HS-5 (cell line): ENCODE measurements at places on chromosomes 4 and X.
A peak's percentile ranks its signal among the peaks of the same experiment; 100 is the strongest.

DNA sequence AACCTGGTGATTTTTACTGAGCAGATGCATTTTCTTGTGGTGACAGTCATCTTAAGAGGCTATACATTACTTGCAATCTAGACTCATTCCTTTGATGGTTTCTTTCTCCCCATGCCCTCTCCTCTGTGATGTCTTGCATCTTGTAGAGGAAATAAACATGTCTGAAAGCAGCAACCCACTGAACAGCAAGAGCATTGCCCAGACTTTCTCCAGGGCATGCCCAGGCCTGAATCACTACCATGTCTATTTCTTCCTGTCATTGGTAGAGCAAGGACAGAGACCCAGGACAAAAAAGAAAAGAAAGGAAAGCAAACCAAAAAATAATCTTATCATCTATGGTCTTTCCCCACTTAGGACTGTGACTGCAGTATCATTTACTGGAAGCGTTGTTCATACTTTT lies 326.1 kb downstream of the HNRNPD start:
- DNase-seq: no peak

GRCh38 chrX:98194036-98194435 lies 1310.3 kb downstream of the RPA4 start:
- DNase-seq: no peak

DNA sequence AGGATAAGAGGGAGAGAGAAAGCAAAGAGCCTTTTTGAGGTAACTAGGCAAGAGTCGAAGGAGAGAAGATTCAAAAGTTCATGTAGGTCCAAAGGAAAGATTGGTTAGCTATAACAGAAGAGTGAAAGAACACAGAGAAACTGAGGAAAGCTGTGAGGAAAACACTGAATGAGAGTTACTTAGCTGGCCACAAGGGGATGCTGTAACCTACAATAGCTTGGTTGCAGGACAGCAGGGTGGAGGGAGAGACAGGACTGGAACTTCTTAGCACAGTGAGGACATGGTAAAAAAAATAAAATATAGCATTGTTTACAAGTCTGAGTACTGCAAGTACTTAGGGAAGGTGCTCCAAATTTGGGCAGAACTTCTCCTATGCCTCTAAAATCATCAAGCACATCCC lies 48.3 kb downstream of the RAI2 start:
- no peak for DNase-seq

DNA sequence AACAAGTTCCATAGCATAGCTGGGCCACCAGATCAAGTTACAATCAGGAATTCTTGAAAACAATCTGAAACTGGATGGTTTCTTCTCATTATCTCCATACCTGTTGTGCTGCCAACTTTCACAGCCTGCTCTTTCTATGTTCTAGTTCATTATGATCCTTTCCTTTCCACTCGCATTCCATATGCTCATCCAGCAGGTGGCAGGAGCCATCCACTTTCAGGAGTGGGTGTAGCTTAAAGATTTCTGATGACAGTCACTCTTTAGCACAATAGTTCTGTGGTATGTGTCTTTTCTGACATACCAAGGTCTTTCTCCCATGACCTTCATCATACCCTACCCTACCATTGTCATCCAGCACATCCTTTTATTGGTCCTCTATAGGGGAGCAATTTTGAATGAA lies 46.4 kb downstream of the PAGE2 start:
- DNase-seq: no peak

DNA sequence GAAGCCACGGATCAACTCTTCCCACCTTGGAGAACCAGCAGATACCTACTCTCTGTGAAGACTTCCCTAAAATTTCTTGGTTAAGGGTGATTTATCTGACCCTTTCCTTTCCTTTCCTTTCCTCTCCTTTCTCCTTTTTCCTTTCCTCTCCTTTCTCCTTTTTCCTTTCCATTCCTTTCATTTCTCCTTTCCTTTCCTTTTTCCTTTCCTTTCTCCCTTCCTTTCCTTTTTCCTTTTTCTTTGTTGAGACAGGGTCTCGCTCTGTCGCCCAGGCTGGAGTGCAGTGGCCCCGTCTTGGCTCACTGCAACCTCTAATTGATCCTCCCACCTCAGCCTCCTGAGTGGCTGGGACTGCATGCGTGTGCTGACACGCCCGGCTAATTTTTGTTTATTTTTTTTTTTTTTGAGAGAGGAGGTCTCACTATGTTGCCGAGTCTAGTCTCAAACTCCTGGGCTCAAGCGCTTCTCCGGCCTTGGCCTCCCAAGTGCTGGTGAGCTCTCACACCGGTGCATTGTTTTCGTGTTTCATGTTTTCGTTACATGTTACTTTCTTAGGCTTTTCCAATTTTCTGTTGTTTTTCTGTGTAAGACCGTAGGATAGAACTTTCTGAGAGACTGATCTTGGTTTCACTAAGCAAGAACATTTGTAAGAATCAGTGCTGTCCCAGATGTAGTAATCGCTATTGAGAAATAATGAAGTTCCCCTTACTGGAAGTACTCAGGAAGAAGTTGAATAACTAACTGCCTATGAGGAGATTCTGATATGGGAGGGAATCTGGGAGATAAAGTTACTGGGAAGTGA lies 2.0 kb downstream of the TMEM165 start:
- peak; percentile 59 for DNase-seq

DNA sequence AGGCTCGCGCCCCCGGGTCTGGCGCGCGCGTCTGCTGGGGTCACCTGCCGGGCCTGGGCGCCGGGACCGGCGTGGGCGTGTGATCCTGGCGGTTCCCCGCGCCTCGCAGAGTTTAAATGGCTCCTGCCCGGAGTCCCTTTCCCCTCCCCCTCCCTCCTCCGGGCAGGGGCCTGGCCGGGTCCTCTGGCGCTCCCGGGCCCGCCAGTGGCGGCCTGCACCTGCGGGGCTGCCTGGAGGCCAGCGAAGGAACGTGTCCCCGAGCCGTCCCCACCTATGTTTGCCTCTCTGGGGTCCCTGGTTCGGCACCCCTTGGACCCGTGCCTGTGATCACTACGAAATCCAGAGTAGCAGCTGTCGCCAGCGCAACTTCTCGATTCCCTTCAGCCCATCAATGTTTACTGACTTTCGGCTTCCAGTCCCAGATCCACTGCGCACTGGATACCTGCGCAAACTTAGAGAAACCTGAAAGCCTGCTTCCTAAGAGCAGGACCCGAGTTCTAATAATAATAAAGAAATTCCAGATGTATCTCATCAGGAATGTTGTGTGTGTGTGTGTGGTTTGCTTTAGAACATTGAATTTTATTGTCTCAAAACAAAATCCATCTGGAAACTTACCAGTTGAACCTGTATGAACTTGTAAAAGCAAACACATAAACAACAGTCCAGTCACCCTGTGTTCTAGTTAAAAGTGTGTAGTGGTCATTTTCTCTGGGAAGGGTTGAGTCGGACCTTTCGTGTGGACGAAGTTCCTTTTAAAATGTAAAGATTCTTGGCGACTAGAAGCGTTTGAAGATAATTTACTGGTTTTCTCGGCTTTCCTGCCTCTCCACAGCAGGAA lies 788 bp downstream of the SHROOM2 start:
- no peak for DNase-seq

DNA sequence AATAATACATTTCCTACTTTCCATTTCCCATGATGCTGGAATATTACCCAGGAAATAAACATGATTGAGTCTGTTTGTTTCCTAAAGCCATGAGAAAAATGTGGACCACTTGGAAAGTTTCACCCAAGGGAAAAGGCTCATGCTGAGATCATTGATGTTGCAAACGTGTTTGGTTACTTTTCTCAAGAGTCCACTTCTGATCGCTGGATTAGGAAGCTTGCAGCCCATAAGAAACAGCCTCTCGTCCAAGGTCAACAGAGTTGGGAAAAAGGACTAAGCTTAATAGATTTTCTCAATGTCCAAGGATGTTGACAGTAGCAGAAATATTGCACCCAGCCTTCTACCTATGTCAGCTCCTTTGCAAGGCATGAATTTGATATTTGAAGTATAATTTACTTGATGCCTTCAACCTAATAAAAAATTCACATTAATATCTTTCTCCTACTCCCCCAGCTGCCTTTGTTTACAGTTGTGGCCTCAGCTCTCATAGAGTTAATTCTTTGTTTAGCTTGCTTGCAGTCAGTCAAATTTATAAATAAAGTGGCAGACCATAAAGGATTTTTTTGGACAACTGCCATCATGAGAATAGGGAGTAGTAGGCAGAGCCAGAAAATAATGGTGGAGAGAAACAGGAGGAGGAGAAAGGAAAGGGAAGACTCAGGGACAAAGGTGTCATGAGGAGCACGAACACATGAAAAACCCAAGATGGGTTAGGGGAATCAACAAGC lies 65.6 kb upstream of the BLTP1 start:
- no peak for DNase-seq

- DNase-seq: peak; percentile 13
These were observed at the start of gene KCNIP4 for GRCh38 chr4:21948347-21949072. KCNIP4 (minus strand) TSS chr4:21948772.

GRCh38 chrX:80648023-80648422 lies 161.7 kb downstream of the BRWD3 start:
- DNase-seq: no peak

DNA sequence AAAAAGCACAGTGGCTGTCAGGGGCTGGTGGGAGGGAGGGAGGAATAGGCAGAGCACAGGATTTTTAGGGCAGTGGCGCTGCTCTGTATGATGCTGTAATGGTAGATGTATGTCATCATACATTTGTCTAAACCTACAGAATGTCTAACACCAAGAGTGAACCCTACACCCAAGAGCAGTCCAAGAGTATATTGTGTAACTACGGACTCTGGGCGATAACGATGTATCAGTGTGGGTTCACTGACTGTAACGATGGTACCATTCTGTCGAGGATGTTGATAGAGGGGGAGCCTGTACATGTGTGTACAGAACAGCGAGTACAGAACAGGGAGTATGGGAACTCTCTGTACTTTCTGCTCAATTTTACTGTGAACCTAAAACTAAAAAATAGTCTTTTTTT lies 76.5 kb downstream of the HAUS3 start:
- DNase-seq: no peak

DNA sequence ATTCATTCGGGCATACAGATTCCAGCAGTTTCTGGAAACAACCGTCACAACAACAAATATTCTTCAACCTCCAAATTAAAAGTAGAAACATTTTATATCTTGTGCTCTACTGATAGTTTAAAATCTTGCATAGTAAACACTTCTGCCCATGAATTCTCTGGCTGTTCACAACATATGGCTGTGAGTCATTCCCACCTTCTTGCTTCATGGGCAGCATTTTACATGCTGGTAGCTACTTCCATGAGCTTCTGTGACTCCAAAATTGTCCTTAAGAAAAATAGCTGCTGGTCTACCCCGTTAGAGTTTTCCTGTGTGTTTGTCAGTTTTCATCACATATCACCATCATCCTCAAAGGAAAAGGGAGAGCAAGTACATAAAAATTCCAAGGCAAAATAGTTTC lies 22.7 kb downstream of the PNPLA4 start:
- no peak for DNase-seq

DNA sequence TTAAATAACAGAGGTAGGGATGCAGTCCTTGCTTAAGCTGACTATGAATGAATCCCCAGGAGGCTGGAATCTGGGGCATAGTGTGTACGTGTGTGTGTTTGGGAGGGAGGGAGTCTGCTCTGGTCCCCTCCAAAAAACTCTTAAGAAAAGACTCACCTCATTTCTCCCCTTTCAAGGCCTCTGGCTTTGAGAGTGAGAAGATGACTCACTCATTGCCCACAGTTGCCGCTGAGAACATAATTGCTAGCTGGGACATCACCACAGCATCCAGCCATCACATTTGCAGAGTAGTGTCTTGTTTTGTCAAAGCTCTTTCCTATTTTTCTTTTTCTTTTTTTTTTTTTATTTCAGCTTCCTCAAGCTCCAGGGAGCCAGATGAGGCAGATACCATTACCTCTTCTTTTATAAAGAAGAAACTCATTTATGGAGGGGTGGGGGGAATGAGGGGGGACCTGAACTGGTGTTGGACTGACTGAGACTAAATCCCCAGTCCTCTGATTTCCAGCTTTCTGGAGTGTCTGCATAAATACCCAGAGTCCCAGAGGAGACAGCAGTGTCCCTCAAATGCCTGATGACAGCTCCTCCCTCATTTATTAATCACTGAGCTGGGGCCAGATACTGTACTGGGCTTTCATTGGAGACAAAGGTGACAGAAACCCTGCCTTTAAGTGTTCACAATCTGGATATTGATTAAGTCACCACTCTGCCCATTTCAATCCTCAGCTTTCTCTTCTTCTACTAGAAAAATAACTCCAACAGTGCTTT lies 61.9 kb upstream of the LAS1L start:
- no peak for DNase-seq

DNA sequence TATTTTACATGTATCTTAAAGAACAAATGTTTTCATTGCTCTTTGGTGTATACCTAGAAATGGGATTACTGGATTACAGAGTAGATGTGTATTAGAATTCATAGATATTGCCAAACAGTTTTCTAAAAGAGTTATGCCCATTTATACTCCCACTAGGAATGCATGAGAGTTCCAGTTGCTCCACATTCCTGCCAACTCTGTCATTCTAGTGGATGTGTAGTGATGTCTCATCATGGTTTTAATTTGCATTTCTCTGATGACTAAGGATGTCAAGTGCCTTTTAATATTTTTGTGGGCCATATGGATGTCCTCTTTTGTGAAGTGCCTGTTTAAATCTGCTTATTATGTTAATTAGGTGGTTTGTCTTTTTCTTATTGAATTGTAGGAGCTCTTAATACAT lies 65.6 kb upstream of the BMP2K start:
- DNase-seq: peak; percentile 86

- no peak for DNase-seq
These were observed 167.2 kb downstream of the SH3KBP1 start for GRCh38 chrX:19720236-19720635.

- DNase-seq: no peak
These were observed 124.7 kb upstream of the CPEB2 start for GRCh38 chr4:14877246-14878225.

DNA sequence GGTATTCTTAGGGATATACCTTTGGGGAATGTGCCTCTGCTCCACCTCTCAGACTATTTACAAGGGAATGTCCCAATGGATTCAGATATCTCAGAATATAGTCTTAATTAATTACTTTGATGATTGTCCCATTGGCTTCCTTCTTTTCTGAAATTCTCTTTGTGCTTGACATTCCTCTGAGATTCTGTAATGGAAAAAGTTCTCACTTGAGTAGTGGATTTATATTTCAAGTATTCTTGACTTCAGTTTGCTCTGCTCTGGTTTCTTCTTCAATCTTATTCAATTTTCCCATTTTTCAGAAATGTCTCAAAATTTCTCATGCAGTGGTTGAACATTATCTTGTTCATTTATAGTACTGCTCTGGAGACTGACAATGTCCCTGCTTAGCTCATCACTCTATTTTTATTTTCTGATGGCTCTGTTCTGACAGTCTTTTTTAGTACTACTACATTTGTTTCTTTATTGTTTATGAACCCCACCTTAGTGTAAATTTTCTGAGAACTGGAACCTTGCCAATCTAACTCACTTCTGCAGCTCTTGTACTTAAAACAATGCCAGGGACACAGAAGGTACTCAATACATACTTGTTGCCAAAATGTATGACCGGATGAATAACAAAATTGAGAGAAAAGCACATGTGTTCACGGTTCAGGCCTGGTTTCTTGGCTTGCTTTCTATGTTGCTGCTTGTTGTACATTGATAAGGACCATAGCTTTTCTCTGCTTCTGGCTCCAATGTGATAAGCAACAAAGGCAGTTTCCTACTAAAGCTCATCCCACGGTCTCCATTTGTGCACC lies 471.7 kb downstream of the GASK1B start:
- DNase-seq: no peak
